Endothelial cell (in vitro differentiated cells): ENCODE measurements at places on chromosomes 5 and 9.

- DNase-seq: no peak
These were observed 756 bp upstream of the PRR7 start for GRCh38 chr5:177445917-177446199.

GRCh38 chr9:95005278-95006143 is 279.0 kb downstream of the AOPEP start:
- DNase-seq: no peak

DNA sequence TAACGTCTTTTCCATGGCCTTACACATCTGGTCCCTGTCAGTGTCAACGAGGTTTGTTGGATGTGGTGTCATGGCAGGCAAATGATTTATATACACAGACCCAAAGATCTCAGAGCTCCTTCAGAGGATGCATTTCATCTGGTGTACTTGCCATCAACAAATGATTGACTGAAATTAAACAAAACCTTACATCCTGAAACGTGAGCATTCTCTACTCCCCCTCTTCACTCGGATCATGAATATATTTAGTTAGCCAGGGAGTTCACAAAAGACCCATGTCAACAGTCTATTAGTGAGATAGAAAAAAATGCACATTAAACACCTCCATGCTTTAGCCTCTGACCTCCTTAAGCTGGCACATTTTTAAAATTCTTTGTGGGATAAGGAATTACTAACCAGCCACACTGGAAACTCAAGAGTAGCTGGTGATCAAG is 215.6 kb downstream of the EFNA5 start:
- DNase-seq: no peak

DNA sequence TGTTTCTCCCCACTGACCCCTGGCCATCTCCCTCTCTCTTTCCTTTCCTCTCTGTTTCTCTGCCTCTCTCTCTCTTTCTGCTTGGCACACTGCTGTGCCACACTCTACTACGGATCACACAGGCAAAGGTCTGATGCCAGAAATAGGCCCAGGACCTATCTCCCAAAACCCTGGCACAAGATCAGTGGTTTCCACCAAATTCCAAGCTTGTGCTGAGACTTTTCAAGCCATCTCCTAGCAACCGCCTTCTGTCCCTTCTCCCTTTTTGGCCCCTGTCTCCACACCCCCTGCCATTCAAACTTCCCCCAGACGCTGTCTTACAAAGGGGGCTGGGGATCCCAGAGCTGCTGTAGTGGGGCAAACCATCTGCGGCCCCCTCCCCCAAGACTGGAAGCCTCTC is 38.5 kb upstream of the RARS1 start:
- no peak for DNase-seq

- DNase-seq: no peak
These were observed 59.7 kb upstream of the HMHB1 start for GRCh38 chr5:143752165-143752850.

- DNase-seq: peak; percentile 2
These were observed 67.9 kb upstream of the UNC5A start for GRCh38 chr5:176742246-176743105.

DNA sequence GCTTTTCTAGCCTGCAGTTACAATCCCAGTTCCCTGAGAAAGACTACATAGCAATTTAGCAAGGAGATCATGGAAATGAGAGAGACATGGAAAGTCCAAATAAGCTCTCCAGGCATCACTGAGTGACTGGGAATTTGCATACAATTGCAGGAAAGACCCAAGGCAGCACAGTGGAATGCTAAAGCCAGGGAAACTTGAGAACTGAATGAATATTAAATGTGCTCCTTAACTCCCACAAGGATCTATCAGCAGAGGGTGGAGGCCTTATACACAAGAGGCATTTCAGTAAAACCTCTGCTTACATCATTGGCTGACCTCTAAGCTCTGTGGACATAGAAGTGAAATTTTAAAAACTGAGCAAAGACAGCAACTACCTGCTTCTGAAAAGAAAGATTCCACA is 355.6 kb upstream of the DAB2 start:
- peak; percentile 24 for DNase-seq

DNA sequence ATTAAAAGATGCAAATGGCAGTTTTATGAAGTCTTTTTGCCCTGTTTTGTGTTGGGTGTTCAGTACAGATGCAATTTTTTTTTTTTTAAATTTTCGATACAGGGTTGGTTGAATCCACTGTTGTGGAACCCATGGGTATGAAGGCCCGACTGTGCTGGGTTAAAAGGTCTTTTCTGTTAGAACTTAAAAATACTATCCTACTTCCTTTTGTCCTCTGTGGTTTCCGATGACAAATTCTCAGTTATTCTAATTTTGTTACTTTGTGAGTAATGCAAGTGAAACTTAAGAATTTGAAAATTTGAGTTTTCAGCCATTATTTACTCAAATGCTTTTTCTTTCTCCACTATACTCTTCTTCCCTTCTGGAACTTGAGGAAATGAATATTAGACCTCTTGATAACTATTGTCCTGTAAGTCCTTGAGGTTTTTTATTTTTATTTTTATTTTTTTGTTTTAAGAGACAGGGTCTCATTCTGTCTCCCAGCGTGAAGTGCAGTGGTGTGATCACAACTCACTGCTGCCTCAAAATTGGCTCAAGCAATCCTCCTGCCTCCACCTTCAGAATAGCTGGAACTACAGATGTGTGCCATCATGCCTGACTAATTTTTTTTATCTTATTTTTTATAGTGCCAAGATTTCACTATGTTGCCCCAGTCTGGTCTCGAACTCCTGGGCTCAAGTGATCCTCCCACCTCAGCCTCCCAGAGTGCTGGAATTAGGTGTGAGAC is 67.5 kb downstream of the ZCCHC7 start:
- no peak for DNase-seq

DNA sequence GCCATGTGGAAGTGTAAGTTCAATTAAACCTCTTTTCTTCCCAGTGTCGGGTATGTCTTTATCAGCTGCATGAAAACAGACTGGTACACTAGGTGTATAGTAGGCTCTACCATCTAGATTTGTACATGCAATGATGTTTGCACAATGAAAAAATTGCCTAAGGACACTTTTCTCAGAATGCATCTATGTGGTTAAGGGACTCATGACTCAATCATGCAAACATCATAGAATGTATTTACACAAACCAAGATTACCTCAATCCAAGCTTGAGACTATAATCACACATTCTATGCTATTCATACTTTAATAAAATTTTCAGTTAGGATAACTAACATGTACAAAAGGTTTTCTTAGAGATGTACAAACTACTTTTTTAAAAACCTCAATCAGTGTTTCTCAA is 1164.5 kb downstream of the CDH12 start:
- no peak for DNase-seq

DNA sequence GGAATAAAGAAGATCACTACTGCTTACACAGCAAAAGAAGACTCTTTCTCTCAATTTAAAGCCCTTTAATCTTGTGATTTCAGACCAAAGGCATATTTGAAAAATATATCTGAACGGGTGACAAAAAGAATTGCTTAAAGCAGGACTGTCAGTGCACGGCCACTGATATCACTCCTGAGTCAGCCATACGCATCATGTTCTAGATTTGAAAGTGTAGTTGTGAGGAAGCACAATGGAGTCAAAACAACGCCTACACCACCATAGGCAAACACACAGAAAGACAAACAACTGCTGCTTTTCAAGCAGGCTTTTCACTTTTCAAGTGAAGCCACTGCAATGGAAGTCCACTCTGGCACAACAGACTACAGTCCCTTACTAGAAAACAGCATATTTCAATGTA is 141.7 kb downstream of the AUH start:
- DNase-seq: no peak

DNA sequence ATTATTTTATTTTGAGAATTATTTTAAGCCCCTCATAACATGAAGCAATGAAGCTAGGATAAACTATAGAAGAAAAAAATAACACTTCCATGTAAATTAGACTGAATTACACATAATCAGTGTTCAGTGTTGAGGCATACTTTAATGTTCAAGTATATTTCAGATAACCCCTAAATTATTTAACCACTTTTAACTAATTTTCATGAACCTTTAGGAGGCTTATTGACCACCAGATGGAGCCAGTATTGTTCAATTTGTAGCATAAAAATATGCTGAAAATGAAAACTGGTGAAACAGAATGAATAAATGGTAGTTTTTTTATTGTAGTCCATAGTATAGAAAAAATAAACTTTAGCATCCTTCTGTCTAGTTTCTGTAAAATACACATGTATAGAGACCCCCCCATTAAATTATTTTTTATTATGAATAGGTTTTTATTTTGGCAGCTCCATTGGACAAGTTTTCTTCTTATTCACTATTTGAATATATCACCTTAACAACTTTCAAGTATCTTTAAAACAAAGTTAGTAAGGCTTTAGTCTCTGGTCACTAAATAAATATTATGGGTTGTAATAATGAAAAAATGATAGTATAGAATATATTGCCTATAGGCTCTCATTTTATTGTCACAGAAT is 190.1 kb downstream of the CWC27 start:
- DNase-seq: no peak

DNA sequence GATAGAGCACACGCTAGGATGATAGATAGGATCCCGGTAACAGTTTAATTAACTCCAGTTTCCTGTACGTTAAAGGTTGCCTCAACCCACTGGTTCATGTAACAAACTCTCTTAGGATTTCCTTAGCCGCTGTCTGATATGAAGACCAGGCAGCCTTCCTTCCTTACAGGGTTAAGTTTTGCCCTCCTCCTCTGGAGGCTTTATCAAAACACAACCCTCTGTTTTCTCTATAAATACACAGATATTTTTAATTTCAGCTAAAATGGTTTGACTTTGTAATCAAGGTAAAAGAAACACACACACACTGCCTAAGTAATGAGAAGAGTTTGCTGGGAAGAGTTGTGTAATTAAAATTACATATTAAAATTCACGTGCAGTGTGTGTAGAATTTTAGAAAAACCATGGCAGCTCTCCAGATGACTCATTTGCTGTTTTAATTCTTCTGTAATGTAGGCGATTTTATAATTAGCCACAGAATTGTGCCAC is 369.8 kb downstream of the CSNK1G3 start:
- no peak for DNase-seq
